ENCODE measurements at places on chromosomes 5 and 9.

- no peak for DNase-seq
These were observed 125.2 kb upstream of the CDH18 start for GRCh38 chr5:20113031-20113715.

GRCh38 chr9:99199938-99200539, 21.7 kb downstream of the ALG2 start:
- no peak for DNase-seq

DNA sequence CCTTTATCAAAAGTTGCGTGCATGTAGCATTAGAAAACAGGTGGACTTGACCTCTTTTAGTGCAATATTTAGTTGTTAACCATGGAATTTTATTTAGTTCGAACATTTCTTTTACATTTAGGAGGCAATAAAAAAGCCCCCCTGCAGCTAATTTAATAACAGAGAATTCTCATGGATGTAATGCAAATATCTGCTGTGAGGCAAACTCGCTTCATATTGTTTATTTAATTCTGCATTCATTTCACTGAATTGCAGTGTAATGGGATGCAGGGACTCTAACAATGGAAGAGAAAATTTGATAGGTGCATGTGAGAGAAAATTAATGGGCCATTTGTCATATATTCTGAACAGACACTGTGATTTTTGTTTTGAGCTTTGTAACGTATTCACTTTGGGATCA, 205.1 kb upstream of the CHD1 start:
- DNase-seq: no peak

GRCh38 chr9:12439267-12439666, 253.9 kb upstream of the TYRP1 start:
- DNase-seq: no peak

DNA sequence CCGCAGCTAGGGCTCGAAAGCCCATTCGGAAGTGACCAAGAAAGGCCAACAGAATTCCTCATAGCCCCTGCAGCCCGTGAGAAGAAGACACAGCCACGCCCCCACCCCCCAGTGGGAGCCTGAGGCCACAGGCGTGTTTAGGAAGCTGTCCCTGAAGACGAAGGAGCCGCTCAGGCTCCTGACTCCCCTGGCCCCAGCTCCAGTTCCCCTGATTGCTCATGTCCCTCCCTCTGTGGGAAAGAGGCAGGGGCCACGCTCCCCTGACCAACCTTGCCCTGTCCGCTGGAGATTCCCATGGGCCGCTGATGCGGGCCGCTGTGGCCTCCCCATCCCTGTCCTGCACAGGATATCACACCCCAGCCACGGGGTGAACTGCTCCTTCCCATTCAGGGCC, 13.6 kb downstream of the ROPN1L start:
- no peak for DNase-seq

- no peak for DNase-seq
These were observed 4.0 kb upstream of the ST6GALNAC4 start for GRCh38 chr9:127920794-127921193.

GRCh38 chr9:87371795-87372355, 125.8 kb upstream of the DAPK1 start:
- DNase-seq: no peak

- peak; percentile 29 for DNase-seq
These were observed 335.6 kb upstream of the CLINT1 start for GRCh38 chr5:158194561-158194976.

Data from CD4-positive, alpha-beta T cell treated with Interferon gamma for 1 hour (primary cell).